ENCODE measurements at places on chromosomes 2 and 18.

DNA sequence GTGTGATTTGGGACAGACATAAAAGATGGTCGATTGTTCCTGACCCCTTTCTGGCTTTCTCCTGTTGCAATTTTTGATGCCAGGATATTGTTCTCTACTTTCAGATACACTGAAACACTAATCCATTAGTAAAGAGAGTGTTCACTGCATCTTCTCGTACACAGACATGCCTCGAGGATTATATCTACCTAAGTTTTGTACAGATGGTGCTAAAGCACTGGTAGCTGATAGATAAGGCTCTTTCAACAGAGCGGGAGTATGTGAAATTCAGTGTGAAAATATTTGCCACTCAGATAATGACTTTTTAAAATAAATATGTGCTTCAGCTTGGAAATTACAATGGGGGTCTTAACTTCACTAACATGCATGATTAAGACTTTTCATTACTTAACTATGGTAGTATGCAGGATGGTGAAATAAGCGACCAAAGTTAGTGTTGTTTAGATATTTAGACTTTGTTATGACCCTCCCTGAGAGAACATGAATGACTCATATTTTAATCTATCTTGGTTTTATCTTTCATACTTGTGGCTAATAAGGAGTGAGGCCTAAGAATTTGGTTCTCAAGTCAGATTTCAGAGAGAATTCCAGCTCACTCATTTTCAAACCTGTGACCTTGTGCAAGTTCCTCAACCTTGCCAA is 474.9 kb downstream of the NRXN1 start:
- no peak for DNase-seq

DNA sequence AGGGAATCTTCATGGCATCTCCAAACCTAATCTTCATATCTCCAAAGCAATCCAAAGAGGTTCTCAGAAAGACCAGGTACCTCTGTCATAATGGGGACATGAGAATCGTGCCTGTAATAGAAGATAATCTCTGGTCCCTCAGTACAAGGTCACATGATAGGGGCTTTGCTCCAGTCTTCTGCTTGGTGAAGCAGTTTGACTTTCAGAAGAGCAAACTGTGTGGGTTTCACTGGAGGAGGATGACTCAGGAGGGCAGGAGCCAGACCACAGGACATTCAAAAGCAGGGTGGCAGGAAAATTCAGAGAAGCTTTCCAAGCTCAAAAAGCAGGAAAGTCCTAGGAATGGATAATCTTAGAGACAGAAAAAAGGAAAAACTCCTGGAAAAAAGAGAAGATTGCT is 10.6 kb upstream of the PAX3 start:
- no peak for DNase-seq

- no peak for DNase-seq
These were observed 19.9 kb downstream of the TPRKB start for GRCh38 chr2:73717251-73717606.

- no peak for DNase-seq
These were observed 5.9 kb upstream of the RALB start for GRCh38 chr2:120246546-120247300.

Data from stimulated activated CD8-positive, alpha-beta memory T cell treated with anti-CD3 and anti-CD28 coated beads, Interleukin-15, amount 100 ng/mL, for 24 hours (primary cell).